ENCODE measurements at places on chromosomes 16 and 17.
A peak's percentile ranks its signal among the peaks of the same experiment; 100 is the strongest.

GRCh38 chr16:19344224-19344801 lies 58.8 kb downstream of the CLEC19A start:
- DNase-seq: peak; percentile 30

- no peak for DNase-seq
These were observed 20.5 kb downstream of the EMC8 start for GRCh38 chr16:85778873-85779272.

GRCh38 chr16:75647112-75647491 lies 363 bp downstream of the KARS1 start:
- no peak for DNase-seq

DNA sequence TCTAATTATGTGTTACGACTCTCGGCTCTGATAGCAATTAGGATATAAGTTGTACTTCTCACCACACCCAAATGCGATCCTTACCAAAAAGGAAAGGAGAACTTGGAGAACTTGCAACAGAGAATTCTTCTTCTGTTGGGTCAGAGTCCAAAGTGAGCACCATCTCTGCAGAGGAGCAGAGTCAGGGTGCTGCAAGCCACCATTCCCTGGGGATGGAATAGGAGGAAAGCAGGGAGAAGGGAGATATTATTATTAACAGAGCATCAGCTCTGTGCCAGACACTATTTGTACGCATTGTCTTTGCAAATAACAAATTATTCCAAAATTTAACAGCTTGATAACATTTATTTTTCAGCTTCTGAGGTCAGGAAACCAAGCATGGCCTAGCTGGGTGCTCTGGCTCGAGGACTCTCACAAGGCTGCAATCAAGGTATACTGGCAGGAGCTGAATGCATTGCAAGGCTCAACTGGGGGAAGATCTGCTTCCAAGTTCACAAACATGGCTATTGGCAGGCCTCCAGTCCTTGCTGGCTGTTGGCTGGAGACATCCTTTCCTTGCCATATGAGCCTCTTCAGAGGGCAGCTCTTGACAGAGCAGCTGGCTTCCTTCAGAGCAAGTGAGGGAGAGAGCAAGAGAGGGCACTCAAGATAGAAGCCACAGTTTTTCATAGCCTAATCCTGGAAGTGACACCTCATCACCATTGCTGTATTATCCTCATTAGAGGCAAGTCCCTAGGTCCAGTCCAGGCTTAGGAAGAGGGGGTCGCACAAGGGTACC lies 296.2 kb upstream of the CDH5 start:
- no peak for DNase-seq

DNA sequence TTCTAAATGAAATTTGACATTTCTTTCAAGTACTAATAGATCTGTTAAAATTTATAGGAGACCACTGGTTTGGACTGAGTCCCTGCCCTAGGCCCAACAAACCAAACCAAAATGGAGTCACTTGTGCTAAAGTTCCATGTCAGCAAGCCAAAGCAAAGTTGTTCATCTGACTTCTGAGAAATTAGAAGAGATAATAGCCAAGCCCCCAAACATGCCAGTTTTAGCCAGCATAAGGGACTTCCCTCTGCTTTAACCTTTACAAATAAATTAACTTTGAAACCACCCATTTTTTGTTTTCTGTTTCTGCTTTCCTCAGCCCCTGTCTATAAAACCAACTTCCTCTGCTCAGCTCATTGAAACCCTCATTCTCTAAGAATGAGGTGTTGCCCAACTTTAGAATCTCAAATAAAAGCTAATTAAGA lies 18.9 kb downstream of the CDR2 start:
- DNase-seq: no peak

DNA sequence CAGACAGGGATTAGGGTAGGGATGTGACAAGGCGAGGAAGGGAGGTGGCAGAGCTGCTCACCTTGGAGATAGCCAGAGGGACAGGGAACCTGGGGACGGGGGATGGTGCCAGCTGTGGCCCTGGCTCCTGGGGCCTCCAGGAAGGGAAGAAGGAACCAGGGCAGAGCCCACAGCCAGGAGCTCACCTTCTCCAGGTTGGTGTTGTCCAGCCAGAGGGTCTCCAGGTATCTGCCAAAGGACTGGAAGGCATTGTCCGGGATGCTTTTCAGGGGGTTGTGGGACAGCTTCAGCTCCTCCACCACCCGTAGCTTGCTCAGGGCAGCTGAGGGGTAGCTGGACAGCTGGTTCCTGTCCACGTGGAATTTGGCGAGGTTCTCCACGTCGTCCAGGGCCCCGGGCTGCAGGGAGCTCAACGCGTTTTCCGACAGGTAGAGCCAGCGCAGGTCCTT lies 801 bp downstream of the CHAD start:
- no peak for DNase-seq

DNA sequence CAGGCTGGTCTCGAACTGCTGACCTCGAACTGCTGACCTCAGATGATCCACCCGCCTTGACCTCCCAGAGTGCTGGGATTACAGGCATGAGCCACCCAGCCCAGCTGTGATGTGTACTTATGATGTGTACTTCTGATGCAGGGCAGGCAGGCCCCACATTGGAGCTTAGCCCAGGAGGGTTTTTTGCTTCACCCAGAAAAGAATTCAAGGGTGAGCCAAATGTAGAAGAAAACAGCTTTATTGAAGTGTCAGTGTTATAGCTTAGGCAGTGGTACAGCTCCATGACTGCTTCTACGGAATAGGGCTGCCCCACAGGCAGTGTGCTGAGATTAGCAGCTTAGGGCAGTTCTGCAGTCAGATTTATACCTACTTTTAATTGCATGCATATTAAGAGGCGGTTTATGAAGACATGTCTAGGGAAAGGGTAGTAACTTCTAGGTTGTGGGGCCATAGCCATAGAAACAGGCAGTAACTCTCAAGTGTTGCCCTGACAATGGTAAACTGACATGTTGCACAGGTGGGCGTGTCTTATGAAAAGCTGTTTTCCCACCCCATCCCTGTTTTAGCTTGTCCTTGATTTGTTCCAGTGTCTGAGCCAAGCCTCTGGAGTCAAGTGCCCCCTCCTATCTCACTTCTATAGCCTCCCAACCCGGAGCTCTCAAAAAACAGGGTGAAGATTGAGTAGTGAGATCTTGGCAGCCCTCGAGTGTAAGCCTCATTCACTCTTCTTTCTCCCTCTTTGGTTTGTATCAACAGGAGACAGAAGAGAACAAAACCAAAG lies 24.1 kb upstream of the POLR3E start:
- no peak for DNase-seq

- DNase-seq: no peak
These were observed 9.6 kb downstream of the UBE2I start for GRCh38 chr16:1319041-1319440.

GRCh38 chr16:86707581-86707980 lies 129.2 kb downstream of the FOXL1 start:
- no peak for DNase-seq

DNA sequence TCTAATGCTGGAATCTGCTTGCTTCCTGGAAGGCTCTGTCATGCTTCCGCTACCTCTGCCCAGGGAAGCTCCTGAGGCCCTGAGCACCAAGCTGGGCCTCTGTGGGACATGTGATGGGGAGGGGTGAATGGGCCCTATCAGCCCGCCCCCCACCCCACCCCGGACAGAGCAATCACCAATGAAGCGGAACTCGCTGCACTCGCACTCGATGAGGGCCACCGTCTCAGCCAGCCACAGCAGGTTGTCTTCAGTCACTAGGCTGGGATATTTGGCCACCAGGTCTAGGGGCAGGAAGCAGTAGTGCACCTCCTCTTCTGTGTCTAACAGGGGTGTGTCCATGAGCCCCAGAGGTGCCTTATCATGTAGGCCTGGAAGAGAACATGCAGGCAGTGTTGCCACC lies 23.6 kb downstream of the KCTD19 start:
- no peak for DNase-seq

GRCh38 chr16:25433388-25433787 lies 175.7 kb upstream of the ZKSCAN2 start:
- no peak for DNase-seq

GRCh38 chr17:29560316-29560715 lies 6.5 kb downstream of the ABHD15 start:
- DNase-seq: no peak

DNA sequence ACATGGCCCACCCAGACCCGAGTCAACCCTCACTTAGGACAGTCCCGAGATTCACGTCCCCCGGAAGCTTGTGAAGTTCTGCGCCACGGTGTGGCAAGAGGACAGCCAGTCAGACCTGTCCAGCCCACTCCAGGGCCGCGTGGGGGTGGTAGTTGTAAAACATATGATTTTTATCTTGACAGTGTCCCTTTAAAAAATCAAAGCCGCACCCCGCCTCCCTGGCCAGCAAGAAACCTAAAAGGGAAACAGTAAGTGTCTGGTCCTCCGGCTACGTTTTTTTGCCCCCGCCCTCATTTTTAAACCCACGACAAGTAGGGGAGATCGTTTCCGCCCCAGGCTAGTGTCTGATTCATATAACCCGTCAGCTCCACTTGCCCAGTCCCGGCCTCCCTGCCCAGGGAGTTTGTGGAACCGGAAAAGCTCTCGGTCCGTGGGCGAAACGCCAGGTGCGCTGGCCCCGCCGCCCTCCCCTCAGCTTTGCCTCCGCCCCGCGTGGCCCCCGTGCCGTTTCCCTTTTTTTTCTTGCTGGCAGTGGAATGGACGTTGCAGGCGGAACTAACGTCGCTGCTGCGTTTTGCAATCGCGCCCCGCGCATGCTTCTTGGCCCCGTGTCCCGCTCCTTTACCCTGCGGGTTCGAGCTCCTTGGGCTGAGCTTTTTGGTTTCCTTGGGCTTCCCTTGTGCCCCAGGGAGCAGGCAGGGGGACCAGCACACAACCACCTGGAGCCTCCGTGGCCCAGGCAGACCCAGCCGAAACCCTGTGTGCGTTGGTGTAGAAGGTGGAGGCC lies 13.3 kb upstream of the NUDT16L1 start:
- DNase-seq: no peak

- no peak for DNase-seq
These were observed 53.1 kb downstream of the METRNL start for GRCh38 chr17:83132251-83133081.

DNA sequence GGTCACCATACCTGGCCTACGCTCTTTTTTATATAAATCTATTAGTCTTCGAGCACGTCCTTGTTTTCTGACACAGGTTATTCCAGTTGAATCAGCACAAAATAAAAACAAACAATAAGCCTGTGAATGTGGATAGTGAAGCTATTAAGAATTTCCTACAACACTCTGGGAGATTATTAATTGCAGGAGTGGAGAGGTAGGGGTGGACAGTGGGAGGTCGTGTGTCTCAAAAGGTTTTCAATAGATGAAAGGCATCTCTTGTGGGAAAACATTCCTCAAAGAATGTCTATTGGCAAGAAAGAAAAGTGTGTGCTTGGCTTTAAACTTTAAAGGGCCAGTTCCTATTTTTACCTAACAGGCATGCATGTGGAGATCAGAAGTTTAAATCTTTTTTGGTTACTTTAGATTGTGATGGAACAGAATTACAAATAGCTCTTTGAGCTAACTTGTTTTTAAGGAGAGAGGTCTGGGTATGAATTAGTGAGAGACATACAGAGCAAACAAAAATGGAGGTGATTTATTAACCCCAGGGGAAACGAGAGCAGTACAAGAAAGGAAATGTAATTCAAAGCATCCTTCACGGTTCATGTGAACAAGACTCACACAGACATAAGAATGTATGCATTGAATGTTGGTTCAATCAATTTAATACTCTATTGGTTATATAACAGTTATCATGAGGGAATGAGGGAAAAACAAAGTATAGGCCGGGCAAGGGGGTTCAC lies 9.0 kb downstream of the SMYD4 start:
- peak; percentile 7 for DNase-seq

DNA sequence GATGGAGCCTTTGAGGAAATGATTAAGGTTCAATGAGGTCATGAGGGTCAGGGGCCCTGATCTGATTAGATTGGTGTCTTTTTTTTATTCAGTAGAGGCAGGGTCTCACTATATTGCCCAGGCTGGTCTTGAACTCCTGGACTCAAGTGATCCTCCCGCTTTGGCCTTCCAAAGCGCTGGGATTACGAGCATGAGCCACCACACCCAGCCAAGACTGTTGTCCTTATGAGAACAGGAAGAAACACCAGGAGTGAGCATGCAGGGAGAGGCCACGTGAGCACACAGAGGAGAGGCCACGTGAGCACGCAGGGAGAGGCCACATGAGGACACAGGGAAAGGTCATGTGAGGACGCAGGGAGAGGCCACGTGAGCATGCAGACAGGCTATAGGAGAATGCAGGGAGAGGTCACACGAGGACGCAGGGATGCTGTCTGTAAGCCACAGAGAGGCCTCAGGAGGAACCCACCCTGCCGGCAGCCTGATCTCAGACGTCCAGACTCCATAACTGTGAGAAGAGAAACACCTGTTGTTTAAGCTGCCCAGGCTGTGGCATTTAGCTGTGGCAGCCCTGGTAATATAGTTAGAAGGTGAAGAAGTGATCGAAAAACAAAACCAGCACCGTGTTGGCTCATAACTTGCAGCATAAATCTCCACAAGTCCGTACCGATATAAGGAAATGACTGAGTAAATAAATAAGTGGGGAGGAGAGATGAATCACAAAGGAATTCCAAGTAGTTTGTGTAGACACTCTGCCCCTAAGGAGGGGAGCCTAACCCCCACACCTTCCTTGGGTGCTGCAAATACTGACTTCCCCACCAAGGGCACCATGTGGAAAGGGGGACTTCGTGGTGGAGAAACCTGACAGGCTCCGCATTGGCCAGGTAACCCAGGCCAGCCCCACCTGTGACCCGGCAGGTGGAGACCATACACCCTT lies 14.6 kb upstream of the CSNK1D start:
- DNase-seq: no peak

DNA sequence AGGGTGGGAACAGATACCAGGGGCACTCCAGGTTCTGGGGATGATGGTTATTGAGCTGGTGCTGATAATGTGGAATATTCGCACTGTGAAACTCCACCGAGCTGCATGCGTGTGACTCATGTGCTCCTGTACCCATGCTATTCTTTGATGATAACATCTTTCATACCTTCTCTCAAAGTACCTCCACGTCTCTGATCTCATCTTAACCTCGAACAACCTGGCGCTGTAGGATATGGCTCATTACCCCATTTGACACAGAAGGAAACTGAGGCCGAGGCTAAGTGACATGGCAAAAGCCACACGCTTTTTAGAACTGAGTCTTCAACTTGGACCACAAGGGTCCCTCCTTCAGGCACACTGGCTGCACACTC lies 30.2 kb upstream of the MRPS23 start:
- no peak for DNase-seq
